ENCODE measurements at places on chromosomes 12 and 14. TPM values are rescaled to one million over a fixed set of nuclear protein-coding genes. Genes with fewer than 3 reads are reported as not detected.

Gene HOXC12
- 0.28 TPM for total RNA-seq

DNA sequence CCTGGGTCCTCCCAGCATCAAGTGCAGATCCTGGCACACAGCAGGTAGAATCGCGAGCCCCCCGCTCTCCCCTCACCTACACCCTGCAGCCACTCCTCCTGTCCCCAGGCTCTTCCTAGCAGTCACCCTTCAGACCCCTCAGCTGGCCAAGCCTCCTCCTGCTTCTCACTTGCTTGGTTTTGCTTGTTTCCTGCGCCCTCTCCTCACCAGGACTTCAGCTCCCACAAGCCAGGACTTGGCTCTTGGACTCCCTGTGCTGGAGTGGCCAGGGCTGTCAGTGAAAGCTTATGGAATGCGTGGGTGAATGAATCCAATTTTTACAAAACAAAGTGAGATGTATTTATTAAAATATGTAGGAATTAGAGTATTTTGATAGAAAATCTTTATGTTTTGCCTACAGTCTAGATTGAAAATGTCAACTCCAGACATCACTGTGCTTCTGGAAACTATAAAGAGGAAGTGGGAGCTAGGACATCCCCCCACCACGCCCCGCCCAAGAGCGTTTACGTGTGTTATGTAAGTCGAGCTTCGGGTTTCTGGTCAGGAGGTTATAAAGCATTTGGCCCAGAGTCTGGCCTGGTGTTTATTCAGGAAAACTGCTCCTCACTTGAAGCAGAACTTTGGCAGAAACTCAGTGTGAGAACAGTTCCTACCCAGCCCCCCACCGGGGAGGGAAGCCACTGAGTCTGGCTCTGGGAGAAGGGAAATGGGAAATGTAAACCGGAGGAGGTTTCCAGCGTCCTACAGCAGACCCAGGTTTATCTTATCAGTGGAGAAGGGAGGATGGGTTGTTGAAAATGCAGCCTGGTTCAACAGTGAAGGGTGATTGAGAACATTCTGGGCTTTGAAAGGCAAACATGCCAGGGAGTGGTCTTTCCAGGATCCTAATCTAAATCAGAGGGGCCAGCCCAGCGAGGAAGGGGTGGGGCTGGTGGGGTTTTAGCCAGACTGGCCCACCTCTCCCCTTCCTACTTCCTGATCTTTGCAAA, 8.8 kb downstream of the ALDH2 start:
- no peaks in the 10 kb centered on the region for H3K27me3 ChIP-seq
- no peaks in the 10 kb centered on the region for H3K36me3 ChIP-seq
- DNase-seq: no peak
- peaks cover 13% of the 10 kb centered on the region for H3K4me1 ChIP-seq
- H3K4me3 ChIP-seq: no peak overlapping the region

Gene TMEM229B
- total RNA-seq: 1.2 TPM

Gene CDKN1B
- total RNA-seq: 67.5 TPM

GRCh38 chr12:124639122-124639806, 71.9 kb upstream of the NCOR2 start:
- peak overlapping the region; percentile 88 for H3K27ac ChIP-seq
- no peak overlapping the region for H3K4me3 ChIP-seq
- DNase-seq: no peak

DNA sequence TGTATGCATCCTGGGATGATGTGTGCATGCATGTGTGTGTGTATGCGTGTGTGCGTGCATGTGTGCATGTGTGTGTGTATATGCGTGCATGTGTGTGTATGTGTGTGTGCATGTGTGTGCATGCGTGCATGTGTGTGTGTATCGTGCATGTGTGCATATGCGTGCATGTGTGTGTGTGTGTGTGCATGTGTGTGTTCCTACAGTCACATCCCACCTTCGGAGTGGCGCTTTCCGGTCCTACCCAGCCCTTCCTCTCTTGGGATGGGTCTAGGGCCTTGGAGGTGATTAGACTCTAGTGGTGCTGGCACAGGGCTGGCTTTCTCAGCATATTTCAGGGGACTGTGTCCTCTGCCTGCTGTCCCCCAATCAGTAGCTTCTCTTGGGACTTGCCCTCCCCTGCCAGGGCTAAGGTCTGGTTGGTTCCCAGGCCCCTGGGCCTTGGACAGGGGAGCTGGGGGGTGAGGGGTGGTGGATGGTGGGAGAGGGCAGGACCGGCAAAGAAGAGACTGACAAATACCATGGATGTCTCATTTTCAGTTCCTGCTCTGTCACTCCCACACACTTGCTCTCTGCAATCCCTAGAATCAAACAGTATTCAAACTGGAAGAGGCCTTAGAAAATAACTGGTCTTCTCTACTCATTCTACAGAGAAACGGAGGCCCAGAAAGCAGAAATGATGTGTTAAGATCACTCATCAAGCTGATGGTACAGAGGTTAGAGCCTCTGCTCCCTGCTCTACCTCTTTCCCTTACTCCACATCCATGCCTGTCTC, 21.9 kb upstream of the FAIM2 start:
- H3K36me3 ChIP-seq: no peaks in the 10 kb centered on the region
- no peaks in the 10 kb centered on the region for H3K27me3 ChIP-seq
- DNase-seq: no peak
- no peak overlapping the region for H3K27ac ChIP-seq

DNA sequence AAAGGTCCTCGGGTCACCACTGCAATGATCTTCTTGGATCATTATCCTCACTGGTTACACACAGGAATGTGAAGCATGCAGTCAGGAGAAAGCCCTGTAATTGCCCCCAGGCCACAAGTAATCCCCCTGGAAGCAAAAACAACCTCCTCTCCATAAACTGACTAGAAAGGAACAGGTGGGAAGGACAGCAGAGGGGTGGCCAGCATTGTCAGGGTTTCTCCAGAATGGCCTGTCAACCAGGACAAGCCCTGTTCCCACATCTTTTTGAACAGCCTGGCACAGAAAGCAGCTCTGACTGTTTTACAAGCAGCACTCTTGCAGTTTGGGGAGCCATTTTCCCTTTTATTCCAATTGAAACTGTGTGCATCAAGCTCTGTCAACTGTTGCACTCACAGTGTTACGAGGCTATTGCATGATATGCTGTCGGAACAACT, 36.1 kb downstream of the TMCC3 start:
- peaks cover 59% of the 10 kb centered on the region for H3K4me1 ChIP-seq
- DNase-seq: peak; percentile 55
- H3K27ac ChIP-seq: peak overlapping the region; percentile 91
- H3K27me3 ChIP-seq: no peaks in the 10 kb centered on the region
- no peaks in the 10 kb centered on the region for H3K36me3 ChIP-seq
- H3K4me3 ChIP-seq: no peak overlapping the region

DNA sequence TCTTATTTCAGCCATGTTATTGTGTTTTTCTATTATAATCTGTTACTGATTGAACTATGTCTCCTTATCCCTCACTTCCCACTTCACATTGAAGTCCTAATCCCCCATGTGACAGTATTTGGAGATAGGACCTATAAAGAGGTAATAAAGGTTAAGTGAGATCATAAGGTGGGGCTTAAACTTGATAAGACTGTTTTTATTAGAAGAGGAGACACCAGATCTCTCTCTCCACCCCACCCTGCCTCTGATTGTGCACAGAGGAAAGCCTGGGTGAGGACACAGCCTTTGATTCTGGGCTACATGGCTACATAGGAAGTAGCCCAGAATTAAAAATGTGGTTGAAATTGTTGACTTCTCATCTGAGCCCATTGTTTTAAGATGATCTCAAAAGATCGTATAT, 414.7 kb downstream of the SLC16A7 start:
- H3K27me3 ChIP-seq: no peaks in the 10 kb centered on the region
- no peaks in the 10 kb centered on the region for H3K4me1 ChIP-seq
- DNase-seq: no peak
- H3K36me3 ChIP-seq: no peaks in the 10 kb centered on the region

- H3K27ac ChIP-seq: no peak overlapping the region
- H3K27me3 ChIP-seq: no peaks in the 10 kb centered on the region
- H3K4me3 ChIP-seq: no peak overlapping the region
- no peaks in the 10 kb centered on the region for H3K36me3 ChIP-seq
- DNase-seq: no peak
These were observed 27.0 kb upstream of the PTHLH start for GRCh38 chr12:27999521-27999920.

Gene NID2
- total RNA-seq: not detected

Gene SERPINA6
- total RNA-seq: not detected

DNA sequence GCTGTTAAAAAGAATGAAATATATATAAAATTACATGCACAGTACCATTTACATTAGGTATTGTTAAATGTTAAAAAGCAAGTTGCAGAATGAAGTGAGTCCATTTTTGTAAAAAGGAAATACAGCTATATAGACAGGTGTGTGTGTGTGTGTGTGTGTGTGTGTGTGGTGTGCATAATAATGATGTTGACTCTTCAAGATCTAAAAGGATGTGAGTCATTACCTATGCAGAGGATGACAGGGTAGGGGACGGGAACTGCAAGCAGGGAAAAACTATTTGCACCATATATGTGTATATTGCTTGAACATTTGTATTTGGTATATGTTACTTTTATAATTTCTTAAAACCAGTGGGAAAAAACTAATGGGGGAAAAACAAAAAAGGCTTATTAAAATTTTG, 3.1 kb downstream of the C14orf39 start:
- H3K27ac ChIP-seq: no peak overlapping the region
- H3K4me3 ChIP-seq: no peak overlapping the region
- no peaks in the 10 kb centered on the region for H3K27me3 ChIP-seq
- no peaks in the 10 kb centered on the region for H3K36me3 ChIP-seq
- no peaks in the 10 kb centered on the region for H3K4me1 ChIP-seq

Gene LTB4R
- total RNA-seq: 10.3 TPM

DNA sequence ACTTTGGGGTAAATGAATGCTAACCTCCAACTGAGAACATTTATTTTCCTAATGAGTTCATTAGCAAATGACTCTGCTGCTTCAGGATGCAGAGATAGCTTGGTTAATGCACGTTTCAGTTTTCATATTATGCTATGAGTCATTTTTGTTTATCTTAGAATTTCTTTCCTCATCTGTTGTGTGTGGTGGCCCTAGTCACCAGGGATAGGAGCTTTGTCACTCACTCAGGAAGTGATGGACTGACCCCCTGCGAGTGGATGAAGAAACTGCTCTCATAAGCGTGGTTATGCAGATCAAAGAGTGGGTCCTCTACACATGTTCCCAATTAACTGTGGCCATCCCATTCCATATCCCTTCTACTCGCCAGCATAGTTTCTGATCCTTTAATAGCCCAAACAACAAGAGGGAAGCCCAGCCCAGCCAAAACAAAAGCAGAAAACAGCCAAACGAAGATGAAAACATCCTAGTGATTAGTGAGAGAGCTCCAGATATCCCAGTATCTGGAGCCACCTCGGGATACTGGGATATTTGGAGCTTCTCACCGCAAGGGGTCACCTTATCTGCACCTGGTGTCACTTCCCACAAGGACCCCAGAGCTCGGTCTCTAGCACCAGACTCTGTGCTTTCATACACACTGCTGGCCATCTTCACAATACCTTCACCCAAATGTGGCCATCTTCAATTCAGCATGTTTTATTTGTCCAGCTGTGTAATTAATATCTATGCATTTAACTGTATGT, 8.6 kb downstream of the TC2N start:
- H3K4me1 ChIP-seq: no peaks in the 10 kb centered on the region
- no peak overlapping the region for H3K27ac ChIP-seq
- no peaks in the 10 kb centered on the region for H3K36me3 ChIP-seq

Gene KRT75
- total RNA-seq: not detected

Gene FSCB
- not detected for total RNA-seq

DNA sequence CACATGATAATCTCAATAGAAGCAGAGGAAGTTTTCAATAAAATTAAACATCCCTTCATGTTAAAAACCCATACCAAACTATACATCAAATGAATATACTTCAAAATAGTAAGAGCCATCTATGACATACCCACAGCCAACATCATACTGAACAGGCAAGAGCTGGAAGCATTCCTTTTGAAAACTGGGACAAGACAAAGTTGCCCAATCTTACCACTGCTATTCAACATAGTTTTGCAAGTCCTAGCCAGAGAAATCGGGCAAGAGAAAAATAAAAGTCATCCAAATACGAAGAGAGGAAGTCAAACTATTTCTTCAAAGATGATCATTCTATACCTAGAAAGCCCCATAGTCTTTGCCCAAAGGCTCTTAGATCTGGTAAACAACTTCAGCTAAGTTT, 454.7 kb upstream of the PRICKLE1 start:
- H3K27ac ChIP-seq: no peak overlapping the region
- H3K36me3 ChIP-seq: no peaks in the 10 kb centered on the region
- DNase-seq: no peak
- H3K27me3 ChIP-seq: no peaks in the 10 kb centered on the region

DNA sequence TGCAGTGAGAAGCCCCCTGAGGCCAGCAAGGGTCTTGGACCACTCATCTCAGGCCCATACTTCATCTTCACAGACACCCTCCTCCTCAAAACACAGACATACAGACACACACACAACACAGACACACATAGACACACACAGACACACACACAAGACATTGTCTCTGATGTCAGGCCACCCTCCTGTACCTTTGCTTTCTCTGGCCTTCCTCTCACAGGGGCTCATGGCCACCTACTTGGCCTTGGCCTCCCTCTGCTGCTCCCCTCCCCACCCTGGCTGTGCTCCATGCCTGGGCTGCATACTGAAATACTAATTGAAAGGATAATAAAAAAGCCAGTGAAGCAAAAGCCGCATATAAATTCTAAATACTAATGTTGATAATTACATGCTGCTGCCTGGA, 1.6 kb upstream of the SYNDIG1L start:
- no peak for DNase-seq
- H3K4me1 ChIP-seq: no peaks in the 10 kb centered on the region

Gene CPNE8
- total RNA-seq: 10.7 TPM

- no peak overlapping the region for H3K4me3 ChIP-seq
- no peaks in the 10 kb centered on the region for H3K4me1 ChIP-seq
- no peaks in the 10 kb centered on the region for H3K27me3 ChIP-seq
- no peak for DNase-seq
- no peak overlapping the region for H3K27ac ChIP-seq
These were observed 57.9 kb upstream of the ERGIC2 start for GRCh38 chr12:29438752-29439408.

DNA sequence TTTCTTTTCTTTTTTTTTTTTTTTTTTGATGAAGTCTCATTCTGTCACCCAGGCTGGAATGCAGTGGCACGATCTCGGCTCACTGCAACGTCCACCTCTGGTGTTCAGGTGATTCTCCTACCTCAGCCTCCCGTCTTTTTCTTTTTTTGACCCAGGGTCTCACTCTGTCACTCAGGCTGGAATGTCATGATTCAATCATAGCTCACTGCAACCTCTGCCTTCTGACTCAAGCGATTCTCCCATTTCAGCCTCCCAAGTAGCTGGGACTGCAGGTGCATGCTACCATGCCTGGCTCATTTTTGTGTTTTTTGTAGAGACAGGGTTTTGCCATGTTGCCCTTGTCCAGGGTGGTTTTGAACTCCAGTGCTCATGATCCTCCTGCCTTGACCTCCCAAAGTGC, 12.0 kb downstream of the FUT8 start:
- peaks cover 34% of the 10 kb centered on the region for H3K36me3 ChIP-seq
- H3K4me3 ChIP-seq: no peak overlapping the region
- peaks cover 25% of the 10 kb centered on the region for H3K4me1 ChIP-seq

Data from PC-9 (cell line).